ENCODE measurements at places on chromosomes 7 and 10. TPM values are rescaled to one million over a fixed set of nuclear protein-coding genes. Genes with fewer than 3 reads are reported as not detected.

Gene MMD2
- not detected for total RNA-seq

- no peak for DNase-seq
These were observed 3.4 kb upstream of the ITGB1 start for GRCh38 chr10:32961343-32961894.

Gene TAS2R41
- total RNA-seq: not detected

DNA sequence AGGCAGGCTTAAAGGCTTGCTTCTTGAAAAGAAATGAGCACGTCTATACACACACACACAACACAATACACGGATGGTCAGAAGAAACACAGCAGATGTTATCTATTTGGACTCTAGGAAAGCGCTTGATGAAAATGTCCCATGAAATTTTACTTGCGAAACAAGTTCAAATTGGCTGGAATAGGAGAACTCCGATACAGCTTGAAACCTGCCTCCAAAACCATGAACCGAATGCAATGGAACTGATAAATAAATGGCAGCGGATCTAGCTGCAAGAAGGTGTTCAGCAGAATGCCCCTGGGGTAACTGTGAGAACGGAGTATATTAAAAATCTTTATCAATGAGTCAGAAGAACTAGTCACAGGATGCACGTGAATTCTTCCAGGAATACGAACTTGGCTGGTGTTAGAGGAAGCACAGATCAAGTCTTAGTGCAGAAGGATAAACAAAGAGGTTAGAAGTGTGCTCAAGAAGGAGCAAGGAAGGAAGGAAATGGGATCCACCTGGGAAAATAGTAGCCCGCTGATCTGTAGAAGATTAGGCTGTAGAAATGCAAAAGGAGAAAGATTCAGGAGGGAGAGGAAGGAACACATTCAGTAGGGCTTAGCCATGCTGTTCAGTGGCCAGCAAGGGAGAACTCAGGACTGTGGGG, 142.0 kb upstream of the PRKCQ start:
- DNase-seq: peak; percentile 42

DNA sequence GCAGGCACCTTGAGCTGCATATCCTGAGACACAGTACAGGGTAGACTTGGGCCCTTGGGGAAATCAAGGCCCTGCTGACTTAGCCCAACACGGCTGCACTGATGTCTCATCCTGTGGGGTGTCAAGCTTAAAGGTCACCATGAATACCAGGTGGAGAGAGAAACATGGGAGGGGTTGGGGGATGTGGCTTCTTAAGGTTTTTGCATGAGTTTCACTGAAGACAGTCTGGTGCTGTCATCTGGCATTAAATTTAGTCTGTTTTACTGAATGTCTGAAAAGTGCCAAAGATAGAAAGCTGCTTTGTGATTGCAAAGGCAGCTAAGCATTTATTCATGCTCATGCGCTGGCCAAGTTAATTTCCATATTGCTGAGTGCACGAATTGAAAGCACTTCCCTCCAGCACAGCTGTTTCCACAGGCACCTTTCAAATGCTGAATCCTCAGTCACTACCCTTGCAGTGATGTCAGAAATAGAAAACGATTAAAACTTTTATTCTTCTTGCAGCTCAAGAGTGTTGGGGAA, 102.1 kb downstream of the OSBPL3 start:
- peak; percentile 66 for DNase-seq

Gene DDC
- not detected for total RNA-seq

DNA sequence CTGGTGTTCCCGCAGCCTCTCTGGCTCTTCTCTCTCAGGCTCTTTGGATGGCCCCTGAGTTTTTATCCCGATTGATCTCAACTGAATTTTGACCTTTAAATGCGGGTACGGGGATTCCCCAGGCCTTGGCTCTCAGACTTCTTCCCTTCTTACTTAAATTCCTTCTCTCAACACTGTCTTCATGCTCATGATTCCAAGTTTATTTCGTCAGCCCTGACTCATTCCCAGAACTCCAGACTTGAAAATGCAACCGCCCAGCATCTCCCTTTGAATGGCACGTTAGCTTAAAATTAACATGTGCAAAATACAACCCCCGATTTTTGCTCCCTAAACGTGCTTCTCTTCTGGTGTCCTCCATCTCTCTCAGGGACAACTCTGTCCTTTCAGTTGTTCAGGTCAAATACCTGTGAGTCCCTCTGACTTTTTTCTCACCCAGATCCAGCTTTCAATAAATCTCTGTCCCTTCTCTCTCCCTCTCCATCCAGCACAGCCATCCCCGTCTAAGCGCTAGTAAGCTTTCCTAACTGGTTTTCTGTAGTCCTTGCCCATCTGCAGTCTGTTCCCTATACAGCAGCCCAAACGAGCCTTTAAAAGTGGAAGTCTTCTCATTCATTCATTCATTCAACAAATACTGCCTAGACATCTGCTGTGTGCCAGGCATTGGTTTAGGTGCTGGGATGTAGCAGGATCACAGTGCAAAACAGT, 7.1 kb downstream of the HECW1 start:
- DNase-seq: peak; percentile 18

DNA sequence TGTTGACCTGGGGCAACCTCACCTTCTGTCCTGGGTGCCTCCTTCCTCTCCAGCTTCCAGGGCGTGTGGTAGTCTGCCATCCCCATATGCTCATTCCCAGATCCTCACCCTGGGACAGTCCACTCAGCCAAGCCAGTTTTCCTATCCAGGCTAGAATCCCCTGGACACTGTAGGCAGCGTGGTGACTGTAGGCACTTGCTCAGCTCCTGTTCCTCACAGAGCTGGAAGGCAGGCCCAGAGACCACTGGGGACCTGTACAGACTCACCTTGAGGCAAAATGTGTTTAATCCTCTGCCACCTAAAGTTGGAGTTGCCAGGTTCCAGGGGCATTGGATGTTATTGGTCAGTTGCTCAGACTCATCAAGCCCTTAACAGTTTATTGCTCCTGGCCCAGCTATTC, 2.4 kb upstream of the GRID1 start:
- DNase-seq: no peak

Gene NPC1L1
- not detected for total RNA-seq

- DNase-seq: peak; percentile 47
These were observed 3.5 kb upstream of the NACAD start for GRCh38 chr7:45092100-45092930.

DNA sequence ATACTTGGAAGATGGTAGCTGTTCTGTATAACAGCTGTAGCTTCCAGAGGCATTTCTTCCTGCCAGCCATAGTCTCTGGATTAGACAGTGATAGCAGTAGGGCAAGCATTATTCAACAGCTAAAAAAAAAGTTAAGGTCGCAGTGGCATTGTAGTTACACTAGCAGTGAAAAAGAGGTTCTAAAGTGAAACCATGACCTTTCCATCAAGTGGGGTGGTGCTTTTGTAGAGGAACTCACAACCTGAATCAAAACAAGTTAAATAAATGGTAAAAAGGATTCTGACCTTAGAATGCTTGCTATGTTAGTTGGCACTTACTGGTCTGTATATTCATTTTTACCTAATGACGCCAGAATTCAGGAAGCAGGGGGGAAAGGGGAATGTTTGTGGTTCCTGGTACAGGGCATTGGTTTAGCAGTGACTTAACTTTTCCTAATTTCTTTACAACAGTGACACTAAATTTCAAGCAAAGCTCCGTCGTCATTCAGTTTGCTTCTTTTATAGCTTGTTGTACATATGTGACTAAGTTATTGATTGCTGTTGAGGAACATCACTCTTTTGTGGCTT, 55.0 kb downstream of the GBF1 start:
- peak; percentile 61 for DNase-seq

GRCh38 chr7:93374345-93374940, 142.3 kb downstream of the VPS50 start:
- DNase-seq: peak; percentile 66

- no peak for DNase-seq
These were observed 139.1 kb upstream of the LRRTM3 start for GRCh38 chr10:66786709-66787108.

DNA sequence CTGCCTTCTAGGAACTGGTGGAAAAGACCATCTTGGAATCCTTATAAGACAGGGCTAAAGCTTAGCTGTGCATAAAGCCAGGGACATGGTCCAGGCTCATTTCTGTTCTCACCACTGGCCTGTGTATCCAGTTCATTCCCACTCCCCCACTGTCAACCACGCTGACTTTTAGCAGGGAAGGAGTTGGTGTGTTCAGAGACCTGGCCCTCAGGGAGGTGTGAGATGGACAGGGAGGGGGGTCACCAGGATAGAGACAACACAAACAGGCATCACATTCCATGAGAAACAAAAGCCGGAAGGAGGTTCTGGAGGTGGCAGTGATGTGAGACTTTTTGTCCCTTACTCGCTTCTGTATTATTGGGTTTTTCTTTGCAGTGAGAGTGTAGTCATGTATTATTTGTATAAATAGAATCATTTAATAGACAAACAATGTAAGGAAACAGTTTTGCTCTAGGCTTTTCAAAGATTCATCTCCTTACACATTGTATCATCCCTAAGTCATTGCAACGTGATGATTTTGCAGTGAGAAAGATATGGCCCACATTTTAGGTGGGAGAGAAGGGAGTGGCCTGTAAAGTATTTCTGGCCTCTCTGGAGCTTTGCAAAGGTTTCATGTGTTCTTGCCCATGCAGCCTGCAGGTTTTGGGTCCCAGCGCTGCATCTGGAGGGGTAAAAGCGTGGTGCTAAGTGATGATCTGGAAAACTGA, 52.0 kb downstream of the EEPD1 start:
- DNase-seq: no peak

GRCh38 chr10:75956624-75957023, 525.2 kb downstream of the LRMDA start:
- peak; percentile 32 for DNase-seq

DNA sequence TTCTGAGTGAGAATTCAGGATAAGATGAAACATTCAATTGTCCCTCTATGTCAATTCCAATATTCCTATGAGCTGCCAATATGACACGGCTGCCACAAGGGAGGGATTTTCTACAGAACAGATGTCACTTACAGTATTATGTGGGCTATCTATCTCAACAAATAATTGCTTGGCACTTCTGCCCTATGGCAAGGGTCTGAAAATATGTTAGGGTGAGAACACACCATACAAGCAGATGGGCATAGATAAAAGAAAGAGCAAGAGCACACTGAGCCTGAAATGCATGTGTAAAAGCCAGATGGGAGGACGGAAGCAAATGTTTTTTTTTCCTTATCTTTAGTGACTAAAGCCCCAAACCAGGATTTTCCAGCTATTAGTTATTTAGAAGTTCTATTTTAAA, 70.1 kb upstream of the TFEC start:
- DNase-seq: no peak

DNA sequence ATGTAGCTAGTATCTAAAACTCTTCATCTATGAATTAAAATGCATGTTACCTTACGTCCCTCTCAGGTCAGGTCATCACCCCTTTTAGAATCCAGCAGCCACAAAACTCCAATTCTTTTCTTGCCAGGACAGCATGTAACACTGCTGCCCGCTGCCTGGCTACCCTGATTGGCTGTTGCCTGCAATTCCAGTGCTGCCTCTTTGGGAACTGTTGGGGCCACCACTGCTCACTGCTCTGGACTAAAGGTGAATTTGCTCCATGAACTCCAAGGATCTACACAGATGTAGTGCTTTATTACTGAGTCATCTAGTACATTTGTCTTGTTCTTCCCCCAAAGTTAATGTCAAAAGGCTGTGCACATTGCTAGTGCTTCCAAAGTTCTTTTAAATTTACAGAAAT, 40.4 kb downstream of the SCIN start:
- no peak for DNase-seq

DNA sequence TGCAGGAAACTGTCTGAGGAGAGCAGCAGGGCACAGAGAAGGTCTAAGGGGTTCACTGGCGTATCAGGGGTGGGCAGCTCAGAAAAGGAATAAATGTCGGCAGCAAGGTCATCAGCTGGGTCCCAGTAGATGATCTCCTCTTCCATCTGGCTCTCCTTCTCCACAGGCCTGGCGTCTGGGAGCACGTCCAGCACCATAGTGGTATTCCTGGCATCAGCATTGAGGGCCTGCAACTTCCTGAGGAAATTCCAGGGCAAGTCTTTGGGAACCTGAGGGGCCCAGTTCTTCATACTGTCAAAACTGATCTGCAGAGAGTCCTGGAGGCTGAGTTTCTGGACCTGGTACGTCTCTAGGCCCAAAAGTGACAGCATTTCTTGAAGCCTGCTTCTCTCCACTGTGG, 9.6 kb upstream of the MRPS24 start:
- peak; percentile 66 for DNase-seq

DNA sequence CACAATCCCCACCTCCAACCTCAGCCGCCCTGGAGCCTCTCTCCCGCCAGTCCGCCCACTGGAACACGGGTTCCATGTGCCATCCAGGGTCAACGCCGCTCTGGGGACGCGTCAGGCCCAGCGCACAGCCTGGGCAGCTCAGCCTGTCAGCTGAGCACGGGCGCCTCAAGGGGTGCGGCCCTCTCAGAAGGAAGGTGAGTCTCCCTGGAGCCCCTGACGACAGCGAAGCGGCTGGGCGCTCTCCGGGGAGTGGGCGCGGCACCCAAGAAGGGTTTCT, 1.2 kb upstream of the SLC18A3 start:
- no peak for DNase-seq

DNA sequence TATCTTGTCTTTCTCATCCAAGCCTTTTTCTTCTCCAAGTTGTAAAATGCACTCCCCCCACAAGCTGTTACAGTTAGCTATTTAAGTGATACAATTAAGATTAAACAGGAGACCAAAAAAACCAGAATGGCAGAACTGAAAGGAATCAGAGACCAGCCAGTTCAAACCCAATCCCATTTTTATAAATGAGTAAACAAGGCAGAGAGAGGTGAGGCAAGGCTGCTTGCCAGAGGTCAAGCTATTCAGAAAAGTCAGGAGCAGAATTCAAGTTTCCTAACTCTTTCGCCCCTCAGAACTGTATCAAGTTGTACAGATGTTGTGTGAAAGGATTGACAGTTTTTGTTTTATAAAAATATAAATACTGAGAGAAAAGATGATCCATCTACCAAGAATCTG, 90.2 kb downstream of the ZFAND4 start:
- DNase-seq: no peak

GRCh38 chr7:92778972-92779371, 57.4 kb downstream of the CDK6 start:
- DNase-seq: peak; percentile 58

DNA sequence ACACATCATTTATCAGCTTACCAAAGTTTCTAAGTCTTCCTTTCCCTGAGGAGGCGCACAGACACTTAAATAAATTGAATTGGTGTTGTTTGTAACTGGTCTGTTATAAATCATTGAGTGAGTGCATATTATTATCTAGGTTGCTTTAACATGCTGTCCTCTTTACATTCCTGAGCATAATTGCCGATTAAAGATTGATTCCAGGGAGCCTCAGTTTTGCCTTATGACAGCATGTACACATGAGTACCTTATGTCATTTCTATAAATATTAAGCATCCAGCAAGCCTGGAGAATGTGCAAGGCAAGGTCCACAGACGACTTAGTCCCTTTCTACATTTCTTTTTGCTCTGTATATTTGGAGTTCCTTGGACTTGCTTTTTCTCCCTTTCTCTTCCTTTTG, 177.9 kb upstream of the STEAP4 start:
- DNase-seq: no peak

Gene C10orf105
- total RNA-seq: 0.03 TPM

Gene CTAGE4
- total RNA-seq: not detected

DNA sequence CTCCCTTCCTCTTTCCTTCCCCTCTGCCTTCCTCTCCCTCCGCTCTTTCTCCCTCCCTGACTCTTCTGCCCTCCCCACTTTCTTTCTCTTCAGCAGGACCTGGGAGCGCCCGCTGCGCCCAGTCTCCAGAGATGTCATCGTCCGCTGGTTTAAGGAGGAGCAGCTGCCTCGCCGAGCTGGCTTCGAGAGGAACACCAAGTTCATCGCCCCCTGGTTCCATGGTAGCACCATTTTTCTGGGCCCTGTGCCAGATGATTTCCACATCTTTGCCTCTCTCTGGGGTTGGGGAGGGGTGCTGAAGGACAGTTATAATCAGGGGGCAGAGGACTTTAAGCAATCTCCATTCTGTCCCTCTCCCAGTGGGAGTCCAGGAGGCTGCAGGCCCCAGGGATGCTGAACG, 71.6 kb downstream of the SH2D4B start:
- no peak for DNase-seq

Data from myocyte (in vitro differentiated cells).